ENCODE measurements at places on chromosomes 6 and 20.

- DNase-seq, result no peak
These were observed 9.6 kb downstream of the KLHL32 start for GRCh38 chr6:96934087-96934486.

GRCh38 chr6:156864557-156864956 is 87.4 kb downstream of the ARID1B start:
- no peak for DNase-seq

DNA sequence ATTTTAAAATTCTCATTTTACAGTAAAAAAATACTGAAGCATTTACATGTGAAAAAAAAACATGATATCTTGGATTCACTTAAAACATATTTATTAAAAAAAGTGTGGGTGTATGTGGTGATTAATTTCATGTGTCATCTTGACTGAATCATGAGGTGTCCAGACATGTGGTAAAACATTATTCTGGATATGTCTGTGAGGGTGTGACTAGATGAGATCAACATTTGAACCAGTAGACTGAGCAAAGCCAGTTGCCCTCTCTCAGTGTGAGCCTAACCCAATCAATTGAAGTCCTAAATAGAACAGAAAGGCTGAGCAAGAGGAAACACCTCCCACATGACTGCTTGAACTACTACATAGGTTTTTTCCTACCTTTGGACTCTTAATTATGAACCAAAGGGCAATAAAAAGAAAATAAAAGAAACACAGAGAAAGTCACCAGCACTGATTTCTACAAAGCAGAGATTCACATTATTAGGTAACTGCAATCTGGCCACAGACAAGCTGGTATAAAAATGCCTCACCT is 90.5 kb upstream of the VGLL2 start:
- DNase-seq, result no peak

DNA sequence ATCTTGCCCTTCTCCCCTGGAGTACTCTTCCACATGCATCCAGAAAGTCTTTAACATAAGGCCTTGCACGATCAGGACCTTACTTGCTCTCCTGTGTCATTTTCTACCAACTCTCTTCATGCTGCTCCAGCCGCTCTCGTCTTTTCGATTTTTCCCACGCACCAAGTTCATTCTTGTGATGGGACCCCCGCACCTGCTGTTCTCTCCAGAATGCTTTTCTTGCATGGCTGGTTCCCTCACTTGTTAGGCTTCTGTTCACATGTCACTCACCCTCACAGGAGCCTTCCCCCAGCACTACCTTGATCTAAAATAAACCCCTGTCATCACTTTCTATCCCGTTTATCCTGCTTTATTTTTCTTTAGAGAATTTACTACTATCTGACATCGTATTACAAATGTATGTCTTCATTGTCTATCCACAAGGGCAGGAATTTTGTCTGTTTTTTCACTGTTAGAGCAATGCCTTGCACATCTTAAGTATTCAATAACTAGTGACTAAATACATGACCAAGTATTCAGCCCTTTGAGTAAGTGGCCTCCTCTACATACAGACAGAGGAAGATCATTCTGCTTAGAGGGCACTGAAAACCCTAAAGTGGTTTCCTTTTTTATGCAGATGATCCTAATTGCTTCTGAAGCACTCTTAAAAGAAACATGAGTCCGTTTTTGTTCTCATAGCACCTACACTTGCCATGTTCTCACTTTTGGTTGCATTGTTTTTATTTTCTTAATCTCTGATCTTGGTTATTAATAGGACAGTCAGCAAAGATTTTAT is 166.9 kb downstream of the SLC16A10 start:
- no peak for DNase-seq

DNA sequence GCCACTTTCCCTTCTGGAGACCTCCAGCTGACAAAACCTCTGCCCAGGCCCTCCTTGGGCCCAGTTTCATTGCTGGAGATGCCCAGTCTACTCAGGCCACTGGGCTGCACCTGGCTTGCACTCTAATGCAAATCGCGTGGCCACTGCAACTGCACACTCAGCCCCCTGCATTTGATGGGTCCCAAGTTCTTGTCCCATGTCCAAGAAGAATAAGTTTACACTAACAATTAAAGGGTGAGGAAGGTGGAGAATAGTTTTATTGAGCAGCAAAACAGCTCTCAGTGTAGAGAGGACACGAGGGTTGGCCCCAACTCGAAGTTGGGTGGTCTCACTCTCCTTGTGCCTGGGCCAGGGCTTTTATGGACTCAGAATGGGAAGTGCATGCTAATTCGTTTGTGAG is 31.9 kb upstream of the THEMIS start:
- DNase-seq, result no peak

DNA sequence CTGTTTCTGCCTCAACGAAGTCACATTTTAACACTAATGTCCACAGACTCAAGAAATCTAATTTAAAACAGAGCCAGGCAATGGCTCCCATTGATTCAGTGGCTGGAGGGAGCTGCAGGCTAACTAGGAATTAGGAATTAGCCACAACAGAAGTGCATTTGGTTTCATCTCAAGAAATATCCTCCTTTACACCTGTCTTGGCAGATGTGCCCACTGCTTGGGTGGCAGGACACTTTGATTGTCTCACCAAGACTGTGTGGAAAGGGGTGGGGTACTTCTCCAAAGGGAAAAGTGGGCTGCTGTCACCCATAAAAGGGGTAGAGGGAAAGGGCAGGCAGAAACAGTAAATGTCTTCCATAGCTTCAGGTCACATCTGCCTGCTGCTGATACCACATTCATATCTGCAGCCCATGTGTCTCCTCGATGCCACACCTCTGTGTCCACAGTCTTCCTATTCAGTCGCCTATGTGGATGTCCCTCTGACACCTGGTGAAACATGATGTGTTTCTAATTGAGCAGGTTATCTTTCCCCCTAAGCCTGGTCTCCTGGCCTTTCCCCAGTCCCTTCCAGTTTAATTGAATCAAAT is 10.9 kb upstream of the OSER1 start:
- no peak for DNase-seq

GRCh38 chr6:44530910-44531234 is 143.4 kb downstream of the CDC5L start:
- no peak for DNase-seq

DNA sequence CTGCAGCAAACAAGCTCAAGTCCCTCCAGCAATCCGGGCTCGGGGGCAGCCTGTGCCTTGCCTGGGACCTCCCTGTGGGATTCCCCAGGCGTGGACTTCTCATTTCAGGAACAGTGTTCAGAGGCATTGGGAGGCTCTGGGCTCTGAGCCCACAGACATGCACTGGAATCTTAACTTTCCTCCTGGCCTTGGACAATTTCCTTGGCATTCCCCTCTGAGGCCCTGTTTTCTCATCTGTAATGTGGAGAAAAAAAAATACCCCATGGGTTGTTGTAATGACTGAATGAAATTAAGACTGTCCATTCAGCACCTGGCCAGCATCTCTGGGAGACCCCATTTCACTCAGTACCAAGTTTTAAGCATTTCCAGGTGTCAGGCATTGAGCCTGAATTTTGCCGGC is 17.6 kb downstream of the BPIFB4 start:
- DNase-seq, result no peak

DNA sequence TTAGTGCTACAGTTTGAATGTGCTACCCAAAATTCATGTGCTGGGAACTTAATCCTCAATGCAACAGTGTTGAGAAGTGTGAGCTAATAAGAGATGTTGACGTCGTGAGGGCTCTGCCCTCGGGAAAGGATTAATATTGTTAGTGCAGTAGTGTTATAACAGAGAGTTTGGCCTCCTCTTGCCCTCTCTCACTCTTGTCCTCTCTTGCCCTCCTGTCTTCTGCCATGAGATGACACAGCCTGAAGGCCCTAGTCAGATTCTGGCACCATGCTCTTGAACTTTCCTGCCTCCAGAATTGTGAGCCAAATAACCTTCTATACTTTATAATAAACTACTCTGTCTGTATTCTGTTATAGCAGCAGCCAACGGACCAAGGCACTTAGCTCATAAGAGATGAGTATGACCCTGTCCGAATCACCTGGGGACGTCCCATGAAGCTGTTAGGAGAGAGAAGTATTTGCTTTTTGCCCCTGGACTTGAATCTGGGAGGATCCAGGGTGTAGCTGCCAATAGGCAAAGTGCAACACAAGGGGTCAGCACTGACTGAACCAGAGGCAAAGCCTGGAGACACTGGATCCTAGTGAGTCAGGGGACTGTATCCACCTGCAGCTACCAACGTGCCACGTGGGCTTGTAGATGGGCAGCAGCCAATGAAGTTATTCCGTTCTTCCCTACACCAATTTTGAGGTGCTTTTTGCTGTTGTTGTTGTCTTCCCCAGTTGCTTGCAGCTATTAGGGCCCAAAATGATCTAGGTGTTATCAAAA is 233.7 kb downstream of the THBS2 start:
- no peak for DNase-seq

- DNase-seq, result no peak
These were observed 453.3 kb downstream of the C6orf118 start for GRCh38 chr6:164856138-164856537.

DNA sequence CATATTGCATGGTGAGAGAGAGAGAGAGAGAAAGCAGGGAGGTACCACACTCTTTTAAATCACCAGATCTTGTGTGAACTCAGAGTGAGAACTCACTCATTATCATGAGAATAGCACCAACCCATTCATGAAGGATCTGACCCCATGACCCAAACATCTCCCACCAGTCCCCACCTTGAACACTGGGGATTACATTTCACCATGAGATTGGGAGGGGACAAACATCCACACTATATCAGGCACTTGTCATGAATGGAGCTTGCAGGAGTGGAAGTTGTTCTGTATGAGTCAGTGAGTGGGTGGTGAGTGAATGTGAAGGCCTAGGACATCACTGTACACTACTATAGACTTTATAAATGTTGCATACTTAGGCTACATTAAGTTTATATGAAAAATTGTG is 47.7 kb upstream of the RNF182 start:
- no peak for DNase-seq

DNA sequence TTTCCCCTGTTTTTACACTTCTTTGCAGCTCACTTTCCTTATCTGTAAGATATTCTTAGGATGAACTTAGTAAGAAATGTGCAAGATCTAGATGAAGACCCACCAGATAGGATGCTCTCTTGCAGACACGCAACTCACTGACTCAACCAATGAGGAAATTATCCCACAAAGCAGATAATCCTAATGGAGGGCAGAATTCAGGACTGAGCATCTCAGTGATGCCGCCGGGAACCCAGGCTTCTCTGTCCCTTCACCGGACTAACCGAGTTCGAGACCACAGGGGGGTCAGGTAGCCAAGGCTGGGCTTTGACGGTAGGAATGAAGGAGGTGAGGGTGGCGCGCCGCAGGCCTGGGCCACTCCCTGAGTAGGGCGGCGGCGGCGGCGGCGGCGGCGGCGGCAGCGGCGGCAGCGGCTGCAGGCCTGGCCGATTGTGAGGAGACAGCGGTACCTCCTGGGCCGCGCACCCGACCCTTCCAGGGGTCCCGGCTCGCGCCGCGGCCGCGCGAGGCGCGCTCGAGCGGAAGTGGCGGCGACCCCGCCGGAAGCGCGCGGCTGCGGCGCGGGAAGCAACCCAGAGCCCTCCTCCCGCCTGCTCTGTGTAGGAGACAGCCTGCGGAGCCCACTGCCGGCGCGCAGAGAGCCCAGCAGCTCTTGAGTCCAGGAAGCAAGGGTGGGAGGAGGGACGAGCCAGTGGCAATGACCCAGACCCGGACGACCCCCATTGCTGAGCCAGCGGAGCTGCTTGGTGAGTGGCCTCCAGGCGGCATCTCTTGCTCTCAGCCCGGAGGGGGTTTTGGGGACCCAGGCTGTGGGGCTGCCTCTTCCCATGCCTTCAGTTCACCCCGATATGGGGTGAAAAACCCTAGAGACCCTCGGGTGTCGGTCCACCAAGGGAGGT is at the start of gene KHDC1:
TSS of gene KHDC1 (minus strand) at position 526 of the 899 bp plus-strand sequence. CDS start 20,679 bp downstream, outside the sequence.
- DNase-seq, result peak; percentile 81

- no peak for DNase-seq
These were observed 67.5 kb upstream of the PBOV1 start for GRCh38 chr6:138285800-138286199.

GRCh38 chr6:113125626-113126025 is 731.5 kb upstream of the MARCKS start:
- DNase-seq, result no peak

DNA sequence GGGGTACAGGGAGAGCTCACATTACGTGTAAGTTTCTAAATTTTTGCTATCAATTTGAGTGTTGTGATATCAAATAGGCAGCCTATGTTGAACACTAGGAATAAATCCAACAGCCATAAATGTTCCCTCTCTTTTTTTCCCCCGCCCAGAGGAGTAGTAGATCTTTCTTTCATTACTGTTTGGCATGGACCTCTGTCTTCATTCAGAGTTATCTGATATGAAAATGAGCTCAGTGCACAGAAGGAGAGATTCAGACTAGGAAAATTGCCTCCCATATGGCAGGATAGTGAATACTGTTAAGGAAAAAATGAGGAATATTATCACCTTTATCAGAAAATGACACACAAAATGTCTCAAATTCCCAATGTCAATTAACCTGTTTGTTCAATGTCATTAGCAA is 110.0 kb upstream of the EYS start:
- DNase-seq, result no peak

DNA sequence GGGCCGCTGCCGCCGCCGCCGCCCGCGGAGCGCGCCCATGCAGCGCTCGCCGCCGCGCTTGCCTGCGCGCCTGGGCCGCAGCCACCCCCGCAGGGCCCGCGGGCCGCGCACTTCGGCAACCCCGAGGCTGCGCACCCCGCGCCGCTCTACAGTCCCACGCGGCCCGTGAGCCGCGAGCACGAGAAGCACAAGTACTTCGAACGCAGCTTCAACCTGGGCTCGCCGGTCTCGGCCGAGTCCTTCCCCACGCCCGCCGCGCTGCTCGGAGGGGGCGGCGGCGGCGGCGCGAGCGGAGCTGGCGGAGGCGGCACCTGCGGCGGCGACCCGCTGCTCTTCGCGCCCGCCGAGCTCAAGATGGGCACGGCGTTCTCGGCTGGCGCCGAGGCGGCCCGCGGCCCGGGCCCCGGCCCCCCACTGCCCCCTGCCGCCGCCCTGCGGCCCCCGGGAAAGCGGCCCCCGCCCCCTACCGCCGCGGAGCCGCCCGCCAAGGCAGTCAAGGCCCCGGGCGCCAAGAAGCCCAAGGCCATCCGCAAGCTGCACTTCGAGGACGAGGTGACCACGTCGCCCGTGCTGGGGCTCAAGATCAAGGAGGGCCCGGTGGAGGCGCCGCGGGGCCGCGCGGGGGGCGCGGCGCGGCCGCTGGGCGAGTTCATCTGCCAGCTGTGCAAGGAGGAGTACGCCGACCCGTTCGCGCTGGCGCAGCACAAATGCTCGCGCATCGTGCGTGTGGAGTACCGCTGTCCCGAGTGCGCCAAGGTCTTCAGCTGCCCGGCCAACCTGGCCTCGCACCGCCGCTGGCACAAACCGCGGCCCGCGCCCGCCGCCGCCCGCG is 730 bp downstream of the INSM1 start:
- peak; percentile 61 for DNase-seq

GRCh38 chr20:34089655-34090345 is 22.2 kb downstream of the EIF2S2 start:
- DNase-seq, result no peak

DNA sequence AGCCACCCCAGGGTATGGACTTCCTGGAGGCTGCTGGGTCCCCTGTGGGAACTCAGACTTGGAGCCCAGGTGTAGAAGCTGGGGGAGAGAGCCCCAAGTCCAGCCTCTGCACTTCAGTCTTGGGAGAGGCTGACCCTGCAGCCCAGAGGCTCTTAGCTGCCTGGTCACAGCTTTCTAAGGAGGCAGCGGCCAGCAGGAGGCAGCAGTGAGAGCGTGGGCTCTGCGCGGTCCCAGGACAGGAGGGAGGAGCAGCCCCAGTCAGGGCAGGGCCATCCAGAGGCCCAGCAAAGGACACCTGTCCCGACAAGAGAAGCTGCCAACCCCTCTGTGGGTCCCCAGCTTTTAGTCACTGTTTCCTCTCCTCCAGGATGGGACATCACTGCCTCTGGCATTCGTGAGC is 9.4 kb downstream of the TREML2 start:
- peak; percentile 70 for DNase-seq
